ENCODE measurements at places on chromosomes 6 and 20. TPM values are rescaled to one million over a fixed set of nuclear protein-coding genes. Genes with fewer than 3 reads are reported as not detected.

- no peaks in the 10 kb centered on the region for H3K36me3 ChIP-seq
- H3K4me1 ChIP-seq, result no peaks in the 10 kb centered on the region
- H3K27me3 ChIP-seq, result no peaks in the 10 kb centered on the region
- no peak for DNase-seq
- no peak overlapping the region for H3K27ac ChIP-seq
Observed at GRCh38 chr20:40286975-40287531, 402.0 kb downstream of the MAFB start.

- H3K27me3 ChIP-seq, result no peaks in the 10 kb centered on the region
- H3K36me3 ChIP-seq, result no peaks in the 10 kb centered on the region
- no peak for DNase-seq
- no peaks in the 10 kb centered on the region for H3K4me1 ChIP-seq
- H3K27ac ChIP-seq, result no peak overlapping the region
- no peak overlapping the region for H3K4me3 ChIP-seq
Observed at GRCh38 chr6:33105916-33106871, 30.4 kb downstream of the HLA-DPB1 start.

DNA sequence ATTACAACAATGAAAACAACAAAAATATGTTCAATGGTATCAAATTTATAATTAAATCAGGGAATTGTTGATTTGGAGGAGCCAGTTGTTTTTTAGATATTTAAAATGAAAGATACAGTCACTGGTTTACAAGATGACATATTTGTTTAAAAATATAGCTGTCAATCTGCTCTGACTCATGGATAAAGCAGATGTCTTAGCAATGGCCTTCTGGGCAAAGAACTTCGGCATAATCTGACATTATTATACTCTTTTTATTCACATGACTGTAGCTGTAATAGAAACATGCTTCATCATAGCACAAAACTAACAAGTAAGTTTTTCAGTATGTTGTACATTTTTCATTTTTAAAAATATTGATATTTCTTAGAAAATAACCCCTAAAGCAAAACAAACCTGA is 267.4 kb downstream of the CENPW start:
- DNase-seq, result no peak
- H3K4me3 ChIP-seq, result no peak overlapping the region
- H3K4me1 ChIP-seq, result no peaks in the 10 kb centered on the region
- no peaks in the 10 kb centered on the region for H3K27me3 ChIP-seq
- no peaks in the 10 kb centered on the region for H3K36me3 ChIP-seq

DNA sequence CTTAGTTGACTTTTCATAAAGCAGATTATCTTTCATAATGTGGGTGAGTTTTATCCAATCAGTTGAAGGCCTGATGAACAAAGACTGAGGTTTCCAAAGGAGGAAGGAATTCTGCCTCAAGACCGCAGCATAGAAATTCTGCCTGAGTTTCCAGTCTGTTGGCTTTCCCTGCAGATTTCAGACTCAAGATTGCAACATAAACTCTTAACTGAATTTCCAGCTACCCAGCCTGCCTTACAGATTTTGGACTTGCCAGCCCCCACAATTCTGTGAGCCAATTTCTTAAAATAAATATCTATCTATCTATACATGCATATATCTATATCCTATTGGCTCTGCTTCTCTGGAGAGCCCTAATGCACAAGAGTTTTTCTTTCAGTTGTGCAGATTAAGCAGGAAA is 57.3 kb upstream of the SMLR1 start:
- no peak overlapping the region for H3K4me3 ChIP-seq
- no peaks in the 10 kb centered on the region for H3K36me3 ChIP-seq
- H3K4me1 ChIP-seq, result no peaks in the 10 kb centered on the region
- H3K27ac ChIP-seq, result no peak overlapping the region
- DNase-seq, result no peak

- no peaks in the 10 kb centered on the region for H3K4me1 ChIP-seq
- H3K27ac ChIP-seq, result no peak overlapping the region
- no peaks in the 10 kb centered on the region for H3K27me3 ChIP-seq
- H3K36me3 ChIP-seq, result no peaks in the 10 kb centered on the region
- H3K4me3 ChIP-seq, result no peak overlapping the region
- peak; percentile 13 for DNase-seq
Observed at GRCh38 chr6:170057961-170058877, 232.7 kb downstream of the DLL1 start.

GRCh38 chr6:45597424-45597823 is 219.7 kb upstream of the SUPT3H start:
- no peaks in the 10 kb centered on the region for H3K27me3 ChIP-seq
- DNase-seq, result no peak
- H3K4me3 ChIP-seq, result no peak overlapping the region
- H3K36me3 ChIP-seq, result no peaks in the 10 kb centered on the region
- no peak overlapping the region for H3K27ac ChIP-seq
- H3K4me1 ChIP-seq, result no peaks in the 10 kb centered on the region

The LAMA5 gene
- 121 TPM for total RNA-seq

Data from testis (tissue), 5 donors.